ENCODE measurements at places on chromosomes 12 and 14.
A peak's percentile ranks its signal among the peaks of the same experiment; 100 is the strongest.

- DNase-seq, result no peak
Observed at GRCh38 chr12:77488041-77488620, 342.6 kb upstream of the NAV3 start.

DNA sequence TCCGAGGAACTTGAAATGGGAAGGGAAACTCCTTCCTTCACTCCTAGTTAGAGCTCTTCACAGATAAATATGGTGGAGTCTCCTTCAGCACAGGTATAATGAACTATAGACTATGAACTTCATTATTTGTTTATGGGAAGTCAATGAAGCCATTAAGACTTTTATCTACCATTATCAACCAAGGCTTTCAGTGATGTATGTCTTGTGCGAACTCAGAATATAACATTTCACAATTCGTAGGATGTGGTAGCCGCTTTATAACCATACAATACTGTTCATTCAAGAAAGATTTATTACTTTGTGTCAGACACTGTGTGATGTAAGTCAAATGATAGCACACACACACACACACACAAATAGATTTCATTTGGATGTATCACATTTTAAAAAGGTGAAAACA lies 24.8 kb upstream of the ETNK1 start:
- DNase-seq, result no peak

- DNase-seq, result no peak
Observed at GRCh38 chr12:75981247-75982168, 50.1 kb downstream of the PHLDA1 start.

- no peak for DNase-seq
Observed at GRCh38 chr12:27814851-27815591, 35.0 kb upstream of the MANSC4 start.

- peak; percentile 3 for DNase-seq
Observed at GRCh38 chr14:59028476-59029202, 159.8 kb upstream of the DAAM1 start.

GRCh38 chr14:56092763-56093162 lies 25.4 kb upstream of the PELI2 start:
- DNase-seq, result no peak

DNA sequence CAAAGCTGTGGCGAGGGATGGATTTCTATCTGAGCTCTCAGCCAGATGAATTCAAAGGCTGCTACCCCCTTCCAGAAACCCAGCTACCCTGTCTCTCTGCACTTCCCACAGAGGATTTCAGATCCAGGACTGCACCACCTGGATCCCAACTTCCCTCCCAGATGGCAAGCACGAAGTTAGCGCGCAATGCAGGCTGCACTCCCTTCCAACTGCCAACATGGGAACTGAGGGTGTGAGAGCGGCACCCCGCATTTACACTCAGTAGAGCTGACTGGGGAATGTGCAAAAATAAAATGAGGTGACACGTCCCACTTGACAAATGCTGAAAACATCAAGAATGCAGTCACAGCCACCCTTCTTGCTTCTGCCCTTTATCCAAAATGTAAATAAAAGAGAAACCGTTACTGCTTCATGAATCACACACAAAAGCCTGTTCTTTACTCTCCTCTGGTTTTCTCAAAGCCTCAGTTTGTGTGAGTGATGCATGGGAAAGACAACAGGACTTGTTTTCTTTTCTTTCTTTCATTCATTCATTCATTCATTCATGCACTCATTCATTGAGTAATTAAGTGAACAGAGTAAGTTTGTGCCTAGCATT lies 85.7 kb downstream of the ITPK1 start:
- DNase-seq, result no peak

- DNase-seq, result no peak
Observed at GRCh38 chr12:89206390-89206789, 145.9 kb downstream of the DUSP6 start.

DNA sequence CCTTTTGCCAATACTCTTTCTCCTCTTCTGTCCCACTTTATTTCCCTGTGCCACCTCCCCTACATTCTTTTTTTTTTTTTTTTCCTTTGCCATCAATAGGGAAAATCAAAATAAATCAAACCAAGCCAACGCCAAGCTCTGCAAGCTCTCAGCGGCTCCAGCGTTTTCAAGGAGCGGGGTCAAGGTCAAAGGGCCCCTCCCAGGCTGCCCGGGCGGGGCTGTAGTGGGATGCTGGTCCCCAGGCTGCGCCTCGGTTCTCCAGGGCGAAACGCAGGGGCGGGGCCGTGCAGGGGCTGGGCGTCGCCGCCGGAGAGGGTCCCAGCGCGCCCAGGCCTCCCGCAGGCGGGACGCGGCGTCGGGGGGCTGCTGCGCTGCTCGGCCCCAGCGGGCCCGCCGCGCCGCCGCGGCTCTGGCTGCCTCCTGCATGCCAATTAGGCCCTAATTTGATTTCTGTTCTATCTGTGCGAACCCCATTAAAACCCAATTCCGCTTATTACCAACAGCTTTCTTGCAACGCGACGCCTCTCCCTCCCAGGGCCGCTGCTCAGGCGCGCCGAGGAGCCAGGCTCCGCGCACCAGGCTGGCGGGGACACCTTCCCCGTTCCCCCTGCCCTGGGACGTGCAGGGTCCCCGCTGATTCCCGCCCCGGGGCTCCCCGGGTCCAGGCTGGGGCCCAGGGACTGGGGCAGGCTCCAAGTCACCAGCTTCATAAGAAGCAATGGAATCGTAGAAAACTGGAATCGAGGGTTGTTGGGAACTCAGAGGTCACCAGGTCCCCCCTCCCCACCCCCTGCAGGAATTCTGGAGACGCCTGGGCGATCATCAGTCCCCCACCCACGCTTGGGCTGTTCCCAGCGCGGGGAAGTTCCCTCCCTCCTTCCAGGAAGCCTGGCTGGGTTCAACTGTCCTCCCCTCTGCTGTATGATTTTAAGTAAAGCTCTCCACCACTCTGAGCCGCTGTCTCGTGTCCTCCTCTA lies 50.7 kb upstream of the MAP1LC3B2 start:
- peak; percentile 30 for DNase-seq

DNA sequence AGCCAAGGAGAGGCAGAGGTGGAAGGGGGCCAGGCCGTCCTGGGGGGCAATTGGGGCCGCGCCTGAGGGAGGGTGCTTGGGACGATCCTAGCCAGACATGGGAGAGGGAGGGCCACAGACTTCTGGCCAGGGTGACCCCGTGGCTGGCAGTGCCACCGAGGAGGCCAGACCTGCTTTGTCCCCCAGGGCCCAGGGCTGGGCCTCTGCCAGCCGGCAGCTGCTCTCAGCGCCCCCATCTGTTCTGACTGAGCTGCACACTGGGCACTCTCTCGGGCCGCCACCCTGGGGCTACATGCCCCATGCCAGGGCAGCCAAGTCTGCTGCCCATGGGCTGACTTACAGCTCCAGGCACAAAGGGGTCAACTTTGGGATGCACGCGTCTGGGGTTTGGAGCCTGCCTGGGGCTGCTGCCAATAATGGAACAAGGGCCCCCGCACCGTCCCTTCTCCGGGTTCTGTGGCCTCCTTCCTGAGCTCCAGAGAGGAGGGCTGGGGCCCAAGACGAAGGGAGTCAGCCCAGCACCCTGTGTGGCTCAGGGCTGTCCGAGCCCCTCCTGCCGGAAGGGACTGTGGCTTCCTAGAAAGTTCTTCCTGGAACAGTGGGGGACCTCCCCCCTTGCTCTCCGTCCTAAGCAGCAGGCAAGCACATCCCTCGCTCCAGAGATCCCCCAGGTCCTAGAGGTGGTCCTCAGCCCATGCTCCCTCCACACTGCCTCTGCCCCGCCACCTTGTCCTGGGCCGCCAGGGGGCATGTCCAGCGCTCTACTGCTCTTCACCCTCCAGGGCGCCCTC lies 1.1 kb downstream of the ADSS1 start:
- no peak for DNase-seq

DNA sequence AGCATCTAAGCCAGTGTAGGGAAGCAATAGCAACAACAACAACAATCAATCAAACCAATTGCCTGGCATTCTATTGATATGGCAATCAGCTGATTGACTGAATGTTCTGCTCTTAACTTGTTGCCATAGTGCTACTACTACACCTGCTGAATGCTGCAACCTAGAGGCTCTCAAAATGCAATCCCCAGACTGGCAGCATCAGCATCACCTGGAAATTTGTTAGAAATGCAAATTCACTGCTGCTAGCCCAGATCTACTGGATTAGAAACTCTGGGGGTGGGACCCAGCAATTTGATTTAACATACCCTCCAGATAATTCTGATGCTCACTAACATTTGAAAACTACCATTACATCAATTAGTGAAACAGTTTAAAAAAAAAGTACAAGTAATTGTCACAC lies 363.6 kb downstream of the SNAPC1 start:
- no peak for DNase-seq

DNA sequence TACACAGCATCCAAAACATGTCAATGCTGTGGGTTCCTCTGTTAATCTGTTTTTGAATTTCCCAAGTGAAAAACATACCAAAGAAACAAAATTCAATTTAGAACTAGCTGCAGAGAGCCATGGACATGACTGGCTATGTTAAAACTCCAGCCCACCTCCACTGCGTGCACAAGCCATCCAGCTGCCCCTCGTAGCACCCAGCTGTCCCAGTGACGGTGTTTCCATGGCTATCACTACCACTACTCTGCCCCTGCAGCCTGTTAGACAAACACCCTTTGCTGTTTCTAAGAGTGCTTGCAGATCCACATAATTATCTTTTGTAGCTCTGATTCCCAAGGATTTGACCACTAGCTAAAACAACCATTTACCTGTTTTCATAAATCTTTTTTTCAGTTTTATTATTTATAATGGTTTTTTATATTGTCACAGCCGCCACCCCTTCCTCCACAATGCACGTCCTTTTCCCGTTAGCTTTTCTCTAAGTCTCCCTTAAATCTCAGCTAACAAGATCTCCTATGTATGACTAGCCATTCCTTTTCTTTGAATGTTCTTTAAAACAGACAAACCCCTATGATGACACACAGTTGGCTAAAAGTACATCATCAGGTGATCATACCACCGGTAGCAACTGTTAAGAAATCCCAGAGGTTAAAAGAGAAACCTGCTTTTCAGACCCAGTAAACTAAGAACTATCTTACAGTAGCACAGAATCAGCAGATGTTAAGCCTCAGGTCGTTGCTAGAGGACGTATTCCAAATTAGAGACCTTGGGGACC lies 37.8 kb upstream of the NAA30 start:
- DNase-seq, result no peak

DNA sequence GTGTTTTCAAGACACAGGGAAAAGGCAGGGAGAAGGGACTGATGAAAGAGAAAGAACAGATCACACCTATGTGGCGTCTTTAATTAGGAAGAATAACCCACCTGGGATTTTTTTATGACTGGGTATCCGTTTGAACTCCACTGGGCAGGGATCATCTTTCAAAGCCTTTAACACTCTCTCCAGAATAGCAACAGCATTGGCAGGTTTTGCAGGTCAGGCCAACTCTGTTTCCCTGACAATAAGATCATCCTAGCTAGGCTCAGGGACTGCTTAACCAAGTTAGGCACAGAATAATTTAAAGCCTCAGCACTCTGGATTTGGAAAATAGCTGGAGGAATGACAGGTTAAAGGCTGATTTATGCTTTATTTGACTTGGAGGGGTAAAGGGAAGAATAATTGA lies 117.6 kb downstream of the SUDS3 start:
- DNase-seq, result no peak

GRCh38 chr12:26551385-26551784 lies 281.6 kb downstream of the ITPR2 start:
- DNase-seq, result no peak
